Stimulated activated CD4-positive, alpha-beta T cell treated with anti-CD3 and anti-CD28 coated beads, Interleukin-1b, Interleukin-23, amount 100 ng/mL, for 1 hour (primary cell): ENCODE measurements at places on chromosomes 2 and 18.

- no peak for DNase-seq
These were observed 3.8 kb downstream of the DLX2 start for GRCh38 chr2:172098650-172099471.

GRCh38 chr2:68272246-68272994, 20.1 kb upstream of the PPP3R1 start:
- no peak for DNase-seq

DNA sequence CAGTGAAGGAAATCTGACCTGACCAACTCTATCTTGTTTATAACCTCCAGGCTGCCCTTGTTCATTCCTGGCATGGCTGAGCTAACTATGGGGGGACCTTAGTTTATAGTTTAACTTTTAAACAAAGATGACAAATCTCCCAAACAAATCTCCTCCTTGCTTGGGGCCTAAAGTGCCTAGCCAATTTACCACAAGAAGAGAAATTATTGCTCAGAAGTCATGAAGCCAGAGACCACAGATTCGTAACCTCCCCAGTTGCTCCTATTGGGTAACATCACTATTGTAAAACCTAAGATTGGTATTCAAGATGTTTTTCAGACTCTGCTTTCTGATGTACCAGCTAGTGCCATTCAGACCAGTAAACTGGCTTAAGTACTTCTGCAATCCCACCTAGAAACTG, 649.4 kb upstream of the SLC8A1 start:
- no peak for DNase-seq

DNA sequence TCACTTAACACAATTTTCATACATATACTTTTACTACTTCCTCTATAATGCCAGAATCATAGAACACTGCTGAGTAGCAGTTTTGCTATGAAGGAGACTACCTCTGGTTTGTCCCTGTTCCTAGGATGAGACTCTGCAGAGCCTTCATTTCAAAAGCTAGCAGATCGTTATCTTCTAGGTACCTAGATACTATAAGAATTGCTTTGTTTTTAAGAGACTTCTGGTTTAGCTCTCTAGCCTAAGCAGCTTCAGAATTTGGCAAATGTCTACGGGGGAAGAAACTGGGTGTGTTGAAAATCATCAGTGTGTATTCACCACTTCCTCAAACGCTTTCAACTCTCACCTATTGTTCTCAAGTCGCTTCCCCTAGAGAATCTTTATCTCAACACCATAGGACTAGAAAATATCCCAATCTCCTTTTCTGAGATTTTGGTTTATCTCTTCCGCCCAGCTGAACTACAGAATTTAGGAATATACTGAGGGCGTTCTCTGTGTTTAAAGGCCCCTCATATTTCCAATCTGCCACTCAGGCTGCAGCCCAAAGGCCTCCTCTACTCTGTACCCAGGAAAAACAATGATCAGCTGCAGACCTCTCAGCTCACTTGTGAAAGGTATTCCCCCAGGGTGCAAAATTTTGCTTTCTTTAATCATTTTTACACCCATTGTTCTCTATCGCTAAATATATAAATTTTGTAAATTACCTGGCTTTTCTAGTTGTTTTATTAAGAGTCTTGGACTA, 28.7 kb downstream of the SMAD2 start:
- DNase-seq: no peak

GRCh38 chr2:207317378-207317984, 151.7 kb upstream of the KLF7 start:
- DNase-seq: no peak

DNA sequence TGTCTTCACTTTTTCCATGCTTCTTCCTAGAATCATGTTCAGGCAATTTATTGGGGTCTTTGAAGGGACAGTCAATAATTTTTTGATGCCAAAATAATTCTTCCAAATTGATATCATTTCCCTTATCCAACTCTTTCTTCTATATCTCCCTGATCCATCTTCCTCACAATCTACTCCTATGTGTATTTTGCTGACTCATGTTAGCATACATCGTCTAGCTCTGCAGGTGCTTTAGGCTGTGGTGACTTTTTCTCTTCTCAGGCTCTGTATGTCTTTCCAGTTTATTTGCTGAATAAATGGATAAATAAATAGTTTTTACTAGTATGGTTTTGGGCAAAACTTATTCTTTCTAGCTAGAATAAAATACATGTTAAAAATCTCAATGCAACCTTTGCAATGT, 1650.9 kb upstream of the TMEFF2 start:
- DNase-seq: no peak

- no peak for DNase-seq
These were observed 120.2 kb downstream of the MYO3B start for GRCh38 chr2:170298115-170298514.

- no peak for DNase-seq
These were observed 51.5 kb upstream of the CTAGE1 start for GRCh38 chr18:22469061-22469734.

DNA sequence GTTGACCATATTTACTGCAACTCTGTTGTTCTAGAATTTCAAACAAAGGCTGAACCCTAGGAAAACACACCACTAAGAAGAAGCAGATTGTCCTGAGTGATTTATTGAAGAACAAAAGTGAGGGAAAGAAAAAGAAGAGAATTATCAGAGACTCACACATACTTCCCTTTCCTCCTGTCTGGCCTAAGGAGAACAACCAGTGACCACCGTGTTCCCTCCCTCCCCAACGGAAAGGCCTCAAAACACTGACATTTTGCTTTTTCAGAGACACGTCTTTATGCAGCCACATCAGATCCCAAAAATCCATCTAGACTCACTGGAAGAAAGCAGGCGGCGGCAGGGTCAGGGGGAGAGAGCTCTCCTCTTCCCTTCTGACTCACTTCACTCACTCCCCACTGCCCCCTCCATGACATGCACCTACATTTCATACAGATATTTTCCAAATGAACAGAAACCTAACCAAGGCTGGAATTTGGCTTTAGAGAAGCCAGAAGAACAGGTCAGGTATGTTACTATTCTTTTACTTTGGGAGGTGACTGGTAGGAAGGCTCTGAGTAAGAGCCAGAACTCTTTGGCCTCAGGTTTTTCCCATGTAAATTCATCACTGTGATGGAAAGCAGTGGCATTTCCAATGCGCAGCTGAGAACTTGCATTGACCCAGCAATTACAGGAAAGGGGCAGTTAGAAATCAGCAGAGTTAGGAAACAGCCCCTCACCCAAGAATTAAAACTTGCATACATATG, 169.9 kb downstream of the BCL11A start:
- DNase-seq: no peak

DNA sequence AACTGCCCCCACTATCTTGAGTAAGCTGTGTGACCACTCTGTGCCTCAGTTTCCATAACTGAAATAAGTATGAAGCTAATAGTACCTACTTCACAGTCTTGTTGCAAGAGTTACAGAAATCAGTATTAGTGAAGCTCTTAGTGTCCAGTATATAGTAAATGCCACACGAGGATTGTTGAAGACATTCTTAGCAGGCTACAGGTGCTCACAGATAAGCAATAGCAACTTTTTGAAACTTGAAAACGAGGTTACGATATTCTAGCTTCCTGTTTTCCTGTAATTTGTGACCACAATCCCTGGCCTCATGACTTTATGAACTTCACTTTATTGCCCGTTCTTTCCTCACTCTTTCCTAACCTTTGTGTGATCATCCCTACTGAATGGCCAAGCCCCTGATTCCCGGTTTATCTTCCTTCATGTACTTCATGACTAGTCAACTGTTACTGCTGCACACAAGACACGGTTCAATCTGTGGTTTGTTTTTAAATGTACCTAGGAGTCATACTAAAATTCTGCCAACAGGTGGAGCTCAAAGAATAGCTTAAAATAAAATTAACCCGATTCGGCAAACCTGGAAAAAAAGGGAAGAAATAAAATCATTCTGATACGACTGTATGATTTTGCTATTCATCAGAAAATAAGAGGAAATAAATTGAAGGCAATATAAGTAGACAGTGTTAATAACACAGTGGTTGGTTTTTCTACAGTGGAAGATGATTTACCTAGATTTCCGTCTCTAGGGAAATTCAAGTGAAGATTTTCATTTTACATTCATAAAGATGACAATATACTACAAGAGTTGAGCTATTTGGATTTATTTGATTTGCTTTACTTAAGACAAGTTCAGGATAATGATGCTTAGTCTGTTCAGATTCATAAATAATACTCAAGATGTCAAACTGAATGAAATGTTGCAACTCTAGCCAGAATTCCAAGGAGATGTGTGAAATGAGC, 38.1 kb upstream of the STAT1 start:
- no peak for DNase-seq

- no peak for DNase-seq
These were observed 59.2 kb upstream of the ITGA4 start for GRCh38 chr2:181398000-181398399.

GRCh38 chr2:100197631-100198153, 55.3 kb upstream of the AFF3 start:
- DNase-seq: no peak

GRCh38 chr2:9258501-9258900, 51.9 kb downstream of the ASAP2 start:
- DNase-seq: no peak

DNA sequence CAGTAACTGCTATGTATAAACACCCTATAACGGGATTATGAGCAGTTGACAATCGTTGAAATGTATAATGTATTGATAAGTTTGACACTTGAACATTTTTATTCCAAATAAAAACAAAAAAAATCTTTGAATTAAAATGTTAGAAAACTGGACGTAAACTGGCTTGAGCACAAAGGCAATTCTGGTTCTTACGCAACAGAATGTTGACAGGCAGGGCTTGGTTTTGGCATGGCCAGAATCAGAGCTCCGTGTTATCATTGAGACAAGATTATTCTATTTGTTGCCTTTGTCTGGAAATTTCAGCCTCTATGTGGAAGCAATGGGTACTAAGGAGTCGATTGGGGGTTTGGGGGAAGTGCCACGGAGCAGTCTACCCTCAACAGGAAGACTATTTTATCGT, 1028.6 kb upstream of the ZEB2 start:
- no peak for DNase-seq

DNA sequence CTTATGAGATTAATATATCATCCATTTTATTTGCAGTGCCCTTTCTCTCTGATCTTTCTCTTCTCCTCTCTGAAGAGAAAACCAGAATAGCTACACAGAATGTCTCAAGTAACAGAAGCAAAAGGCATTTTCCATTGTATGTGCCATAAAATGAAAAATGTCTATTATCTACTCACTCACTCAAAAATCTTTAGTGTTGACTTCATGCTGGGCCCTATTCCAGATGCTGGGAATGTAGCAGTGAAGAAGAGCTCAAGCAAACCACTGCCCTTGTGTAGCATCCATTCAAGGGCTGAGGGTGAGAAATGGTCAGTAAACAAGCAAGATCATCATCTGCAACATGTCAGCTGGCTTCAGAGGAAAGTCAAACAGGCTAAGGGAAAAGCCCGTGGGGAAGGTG, 427.7 kb downstream of the METTL4 start:
- DNase-seq: no peak

GRCh38 chr2:120399889-120400240, 53.9 kb downstream of the INHBB start:
- no peak for DNase-seq

DNA sequence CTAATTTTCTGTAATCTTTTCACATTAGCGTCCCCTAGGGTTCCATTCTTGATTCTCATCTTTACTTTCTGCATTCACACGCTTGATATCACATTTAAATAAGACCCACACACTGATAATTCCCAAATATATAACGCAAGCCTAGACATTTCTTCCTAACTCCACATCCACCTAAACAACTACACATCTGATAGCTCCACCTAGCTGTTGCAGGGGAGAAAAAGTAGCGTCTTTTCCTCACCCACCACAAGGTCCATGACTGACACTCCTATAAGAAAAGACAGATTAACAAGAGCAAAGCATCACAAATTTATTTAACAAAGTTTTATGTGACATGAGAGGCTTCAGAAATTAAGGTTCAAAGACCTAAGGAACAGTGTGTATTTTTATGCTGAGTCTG, 862.2 kb upstream of the DDX18 start:
- DNase-seq: no peak

- DNase-seq: no peak
These were observed 294.2 kb downstream of the DYSF start for GRCh38 chr2:71747559-71747958.

- no peak for DNase-seq
These were observed 325.3 kb upstream of the MEX3C start for GRCh38 chr18:51522821-51523220.

- no peak for DNase-seq
These were observed 25.7 kb upstream of the PLA2R1 start for GRCh38 chr2:160087854-160088745.

- no peak for DNase-seq
These were observed 53.2 kb upstream of the MAT2A start for GRCh38 chr2:85485815-85486214.

- no peak for DNase-seq
These were observed 26.1 kb downstream of the KIF5C start for GRCh38 chr2:148901142-148901541.

GRCh38 chr2:183037553-183038340, 510 bp downstream of the NCKAP1 start:
- DNase-seq: peak; percentile 4

DNA sequence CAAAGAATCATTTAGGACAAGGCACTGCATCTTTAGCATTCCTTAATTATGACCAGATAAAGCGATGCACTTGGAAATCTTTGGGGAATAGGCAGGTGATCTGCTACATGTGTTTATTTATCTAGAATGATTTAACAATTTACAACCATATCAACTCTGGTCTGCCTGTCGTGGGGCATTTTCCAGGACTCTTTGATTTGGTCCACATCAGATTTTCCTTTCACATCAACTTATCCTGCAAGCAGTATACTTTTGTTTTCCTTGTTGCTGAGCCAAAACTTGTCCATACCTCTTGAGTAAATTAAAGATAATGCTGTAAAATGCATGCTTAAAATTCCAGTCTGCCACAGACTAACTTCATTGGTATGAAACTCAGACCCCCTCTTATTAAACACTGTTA, 312.4 kb upstream of the TCF4 start:
- no peak for DNase-seq

DNA sequence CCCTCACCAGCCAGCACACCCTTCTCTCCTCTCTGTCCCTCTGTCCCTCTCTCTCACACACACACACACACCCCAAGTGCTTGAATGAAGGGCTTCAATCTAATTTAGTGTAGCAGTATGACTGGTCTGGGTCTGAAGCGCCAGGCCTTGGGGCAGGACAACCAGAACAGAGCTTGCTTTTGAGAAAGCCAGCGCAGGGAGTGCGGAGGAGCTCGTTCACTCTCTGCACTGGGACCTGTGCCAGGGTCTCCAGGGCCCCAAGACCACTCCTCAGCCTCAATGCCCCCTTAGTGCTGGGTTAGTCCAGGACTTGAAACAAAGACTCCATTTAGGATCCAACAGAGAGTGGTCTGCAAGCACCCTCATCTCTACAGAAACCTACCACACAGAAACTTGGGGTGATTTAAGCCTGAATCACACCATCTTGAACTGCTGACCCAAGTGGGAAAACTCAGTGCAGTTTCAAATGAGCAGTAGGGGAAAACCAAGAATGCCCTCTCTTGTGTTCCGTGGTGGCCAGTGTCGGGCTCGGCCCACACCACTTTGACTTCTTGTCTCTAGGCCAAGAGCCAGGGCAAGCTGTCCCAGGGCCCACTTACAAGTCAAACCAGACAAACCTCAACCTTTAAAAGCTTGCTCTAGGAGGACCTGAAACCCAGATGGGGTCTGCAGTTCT, 66.6 kb upstream of the WIPF1 start:
- DNase-seq: no peak

- DNase-seq: no peak
These were observed 57.9 kb upstream of the SOS1 start for GRCh38 chr2:39178756-39179155.
